ENCODE measurements at places on chromosomes 5 and 9. TPM values are rescaled to one million over a fixed set of nuclear protein-coding genes. Genes with fewer than 3 reads are reported as not detected.

DNA sequence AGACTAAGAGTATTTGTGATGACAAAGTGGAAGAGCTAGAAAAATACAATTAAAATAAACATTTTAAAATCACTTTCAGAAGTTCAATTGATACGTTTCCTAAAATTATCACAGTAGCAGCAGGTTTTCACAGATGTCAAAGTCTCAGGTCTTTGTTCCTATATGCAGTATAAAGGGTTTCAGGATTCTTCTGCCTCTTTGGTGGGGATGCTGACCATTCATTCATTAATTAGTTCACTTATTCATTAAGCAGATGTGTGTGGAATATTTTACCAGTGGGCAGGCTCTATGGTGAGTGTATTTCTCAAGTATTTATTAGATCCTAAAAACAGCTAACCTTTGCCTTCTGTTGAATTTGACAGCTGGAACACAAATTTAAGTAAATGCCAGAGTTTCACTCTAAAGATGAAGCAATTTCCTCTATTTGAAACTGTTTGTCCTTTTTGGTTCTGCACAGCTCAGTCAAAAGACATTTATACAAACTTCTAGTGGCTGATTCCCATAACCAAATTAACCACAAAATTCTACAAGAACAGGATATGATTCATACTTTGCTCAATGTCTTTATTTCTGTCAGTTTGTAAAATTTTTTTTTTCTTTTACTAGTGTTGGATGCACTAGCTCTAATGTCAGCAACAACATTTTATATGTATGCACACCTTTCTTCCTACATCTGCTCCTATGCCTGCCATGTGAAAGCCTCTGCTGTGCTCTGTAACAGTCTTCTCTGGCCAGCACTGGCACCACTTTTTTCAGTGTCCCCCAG lies 75.9 kb upstream of the PRR16 start:
- DNase-seq = peak; percentile 86

- no peak for DNase-seq
These were observed 74.2 kb upstream of the TNFSF8 start for GRCh38 chr9:115004545-115004944.

MXD3 gene
- 3.6 TPM for total RNA-seq

PRUNE2 gene
- total RNA-seq = 38.8 TPM

DNA sequence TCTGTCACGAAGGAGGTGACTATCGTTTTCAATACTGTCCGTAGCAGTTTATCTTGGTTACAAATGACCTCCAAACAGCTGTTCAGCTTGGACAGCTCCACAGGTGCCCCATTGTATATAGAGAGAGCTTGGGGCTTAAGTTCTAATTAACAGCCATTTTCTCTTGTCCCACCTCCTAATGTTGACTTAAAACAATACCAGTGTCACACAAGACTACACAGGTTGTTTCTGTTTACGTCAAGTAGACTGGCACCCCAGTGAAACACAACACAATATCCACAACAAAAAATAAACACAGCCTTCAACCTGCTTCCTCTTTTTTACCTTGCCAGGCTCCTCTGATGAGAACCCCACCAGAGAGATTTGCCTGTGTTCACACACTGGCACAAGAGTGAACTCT lies 39.8 kb upstream of the TLE1 start:
- no peak for DNase-seq

Data from renal cortical epithelial cell (primary cell).